ENCODE measurements at places on chromosomes 2 and 18.

GRCh38 chr2:9139491-9140443 lies 66.8 kb upstream of the ASAP2 start:
- peak; percentile 83 for DNase-seq

GRCh38 chr2:121689356-121689755 lies 40.1 kb upstream of the CLASP1 start:
- DNase-seq: no peak

GRCh38 chr2:48092846-48093803 lies 186.8 kb upstream of the FBXO11 start:
- DNase-seq: no peak

- DNase-seq: no peak
Measured at GRCh38 chr2:160367887-160368286, 125.7 kb downstream of the RBMS1 start.

Data from tibial artery (tissue), 4 donors.